NCI-H1417 (cell line): ENCODE measurements at places on chromosomes 7 and 10.
A peak's percentile ranks its signal among the peaks of the same experiment; 100 is the strongest.

- no peak for DNase-seq
These were observed 60.2 kb downstream of the ZNF467 start for GRCh38 chr7:149713061-149713730.

DNA sequence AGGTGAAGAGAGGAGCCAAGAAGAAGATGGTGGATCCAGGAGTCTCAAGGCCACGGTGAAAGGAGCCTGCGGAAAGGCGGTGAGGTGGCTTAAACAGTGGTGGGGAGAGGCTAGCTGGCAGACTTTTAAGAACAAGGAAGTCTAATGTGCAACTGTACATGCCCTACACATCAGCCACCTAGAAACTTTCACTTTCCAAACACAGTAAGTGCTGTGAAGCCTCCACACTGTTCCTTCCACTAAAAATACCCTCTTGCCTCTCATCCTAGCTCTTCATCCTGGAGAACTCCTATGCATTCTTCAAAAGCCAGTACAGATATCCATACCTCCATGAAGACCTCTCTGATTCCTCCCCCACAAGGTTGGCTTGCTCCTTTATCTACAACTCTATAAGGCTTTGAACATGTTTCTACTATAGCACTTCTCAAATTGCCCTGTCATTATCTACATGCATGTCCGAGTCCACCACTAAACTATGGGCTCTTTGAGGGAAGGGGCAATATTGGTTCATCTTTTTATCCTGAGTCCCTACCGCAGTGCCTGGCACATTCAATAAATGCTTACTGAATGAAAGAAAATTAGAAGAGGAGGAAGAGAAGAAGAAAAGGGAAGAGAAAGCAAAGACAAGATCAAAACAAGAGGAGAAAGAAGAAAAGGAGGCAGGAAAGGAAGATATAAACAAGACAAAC lies 54.2 kb downstream of the DNAJC12 start:
- DNase-seq = no peak

DNA sequence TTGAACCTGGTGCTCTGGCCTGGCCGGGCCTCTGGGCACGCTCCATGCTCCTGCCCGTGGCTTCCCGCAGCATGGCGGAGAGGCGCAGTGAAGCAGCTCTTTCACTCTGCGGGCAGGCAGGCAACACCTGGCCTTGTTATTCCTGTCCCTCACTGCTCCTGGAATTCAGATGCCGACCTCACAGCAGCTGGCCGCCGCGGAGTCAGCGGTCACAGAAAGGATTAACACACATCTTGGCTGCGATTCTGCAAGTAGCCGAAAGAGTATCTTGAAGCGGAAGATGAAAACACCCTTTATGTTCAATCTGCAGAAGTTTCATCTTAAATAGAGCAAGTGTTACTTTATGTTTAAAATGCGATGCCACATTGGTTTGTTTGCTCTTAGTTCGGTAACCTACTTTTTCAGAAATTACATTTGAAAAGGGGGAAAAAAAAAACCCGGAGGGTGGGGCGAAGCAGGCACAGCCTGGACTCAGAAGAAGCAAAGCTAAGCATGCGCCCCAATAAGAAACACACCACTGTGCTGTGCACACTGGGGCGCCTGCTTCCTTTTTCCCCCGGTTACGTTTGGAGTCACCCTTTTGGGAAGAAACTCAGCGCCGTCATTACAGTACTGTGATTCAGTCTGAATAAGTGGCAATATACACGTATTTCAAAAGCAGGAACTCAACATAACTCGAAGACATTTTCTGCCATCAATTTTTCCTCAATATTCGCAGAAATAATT lies 42.3 kb downstream of the BRI3 start:
- no peak for DNase-seq

DNA sequence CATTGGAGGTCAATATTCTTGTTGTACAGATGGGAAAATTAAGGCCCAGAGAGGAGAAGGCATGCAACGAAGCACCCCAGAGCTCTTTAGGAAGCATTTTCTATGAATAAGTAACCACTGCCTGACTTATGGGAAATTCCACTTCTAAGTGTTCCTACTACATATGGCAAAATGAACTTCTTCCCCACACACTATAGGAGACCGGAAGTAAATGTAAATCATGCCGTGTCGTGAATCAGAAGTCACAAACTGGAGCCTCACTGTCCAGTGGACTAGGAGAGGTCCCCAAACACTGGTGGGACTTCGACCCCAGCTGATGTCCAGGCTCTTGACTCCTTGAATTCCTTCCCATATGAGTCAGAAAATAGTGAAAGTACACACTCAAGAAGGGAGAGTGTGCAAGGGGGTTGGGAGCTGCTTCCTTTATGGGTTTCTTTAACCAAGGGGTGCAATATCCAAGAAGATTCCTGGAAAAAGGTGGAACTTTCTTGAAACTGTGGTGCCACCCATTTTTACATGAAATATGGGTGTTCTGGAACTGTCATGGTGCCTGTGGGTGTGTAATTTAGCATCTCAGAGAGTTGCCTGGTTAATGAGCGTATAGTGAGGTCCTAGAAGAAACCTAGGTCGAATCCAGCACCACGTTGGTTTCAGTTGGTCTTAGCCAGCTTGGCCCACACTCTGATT lies 6.7 kb downstream of the RASSF4 start:
- no peak for DNase-seq

- DNase-seq = no peak
These were observed 33.4 kb upstream of the COBL start for GRCh38 chr7:51349820-51350545.

GRCh38 chr10:76188216-76188615 lies 756.8 kb downstream of the LRMDA start:
- DNase-seq = no peak

DNA sequence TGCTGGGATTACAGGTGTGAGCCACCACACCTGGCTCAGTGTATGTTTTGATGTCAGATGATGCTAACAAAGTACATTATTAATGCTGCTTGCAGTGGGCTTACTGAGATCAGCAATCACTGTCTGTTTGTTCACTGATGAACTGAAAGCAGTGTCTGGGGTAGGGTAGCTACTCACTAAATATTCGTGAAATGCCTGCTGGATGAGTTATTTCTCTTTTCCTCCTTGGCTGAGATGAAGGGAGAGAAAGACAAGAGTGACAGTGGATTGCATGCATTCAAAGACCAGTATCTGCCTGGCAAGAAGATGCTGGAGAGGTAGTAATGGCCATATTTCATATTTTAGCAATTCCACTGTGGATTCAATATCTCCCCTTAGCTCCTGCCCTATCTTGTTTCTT lies 32.3 kb downstream of the FAM107B start:
- no peak for DNase-seq

GRCh38 chr7:75804004-75804403 lies 9.6 kb downstream of the CCL24 start:
- no peak for DNase-seq

DNA sequence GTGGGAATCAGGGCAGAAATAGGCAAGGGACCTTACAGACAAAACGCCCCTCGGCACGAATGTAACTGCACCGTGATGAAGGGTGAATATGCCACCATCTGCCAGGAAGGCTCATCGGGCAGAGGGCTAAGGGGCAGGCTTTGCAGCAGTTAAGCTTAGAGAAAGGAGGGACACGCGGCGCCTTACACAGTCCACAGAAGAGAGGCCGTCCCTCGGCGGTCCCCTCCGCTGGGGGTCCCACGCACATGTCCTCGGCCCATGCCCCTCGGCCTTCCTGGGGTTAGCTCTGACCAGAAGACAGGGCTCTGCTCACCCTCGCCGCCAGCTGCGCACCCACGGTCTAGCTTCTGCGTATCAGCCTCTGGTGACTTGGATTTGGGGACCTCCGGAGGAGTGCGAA lies 141.1 kb downstream of the DYNC2I1 start:
- DNase-seq = peak; percentile 51

DNA sequence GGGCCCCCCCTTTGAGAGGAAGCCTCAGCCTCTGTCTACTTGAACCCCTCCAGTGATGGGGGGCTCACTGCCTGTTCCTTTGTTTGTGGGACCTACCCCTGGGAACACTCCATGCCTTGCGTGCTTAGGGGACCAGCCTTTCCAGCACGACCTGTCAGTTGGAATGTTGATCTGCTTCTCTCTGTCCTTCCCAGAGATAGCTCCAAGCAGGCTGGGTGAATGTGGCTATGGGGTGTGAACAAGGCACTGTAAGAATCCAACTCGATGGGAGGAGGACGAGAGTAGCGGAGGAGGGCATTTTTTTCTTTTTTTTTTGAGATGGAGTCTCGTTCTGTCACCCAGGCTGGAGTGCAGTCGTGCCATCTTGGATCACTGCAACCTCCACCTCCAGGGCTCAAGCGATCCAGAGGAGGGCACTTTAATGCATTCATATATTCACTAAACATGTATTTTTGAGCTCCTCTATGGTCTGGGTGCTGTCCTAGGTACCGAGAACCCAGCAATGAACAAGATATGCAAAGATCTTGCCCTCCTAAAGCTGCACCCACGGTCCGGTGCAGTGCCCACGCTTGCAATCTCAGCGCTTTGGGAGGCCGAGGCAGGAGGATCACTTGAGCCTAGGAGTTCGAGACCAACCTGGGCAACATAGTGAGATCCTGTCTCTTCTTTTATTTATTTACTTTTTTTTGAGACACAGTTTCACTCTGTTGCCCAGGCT lies 8.5 kb downstream of the CLIP2 start:
- no peak for DNase-seq

GRCh38 chr10:80464557-80465450 lies 10.7 kb downstream of the TSPAN14 start:
- DNase-seq = no peak

- no peak for DNase-seq
These were observed 12.5 kb upstream of the PFKP start for GRCh38 chr10:3054851-3055199.

DNA sequence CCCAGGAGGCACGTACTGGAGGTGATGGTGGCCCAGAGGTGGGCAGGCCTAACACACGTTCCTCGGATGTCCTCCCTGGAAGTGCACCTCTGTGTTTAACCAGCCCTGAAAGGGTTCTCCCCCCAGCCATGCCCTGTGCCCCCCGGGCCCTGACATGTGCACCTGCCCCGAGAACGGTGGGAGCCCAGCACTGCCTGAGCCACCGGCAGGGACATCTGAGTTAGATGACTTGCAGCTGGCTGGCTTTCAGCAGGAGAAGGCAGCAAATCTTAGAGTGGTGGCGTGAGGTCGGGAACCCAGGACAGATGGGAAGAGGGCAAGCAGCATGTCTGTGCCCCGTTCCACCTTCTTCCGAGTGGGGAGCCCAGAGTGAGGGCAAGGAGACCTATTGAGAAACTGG lies 291.8 kb downstream of the TCERG1L start:
- no peak for DNase-seq

GRCh38 chr10:19922236-19922963 lies 106.2 kb downstream of the PLXDC2 start:
- no peak for DNase-seq

GRCh38 chr10:83214136-83214535 lies 925.2 kb upstream of the GHITM start:
- DNase-seq = no peak

GRCh38 chr10:9260690-9261089 lies 1206.2 kb downstream of the GATA3 start:
- no peak for DNase-seq

DNA sequence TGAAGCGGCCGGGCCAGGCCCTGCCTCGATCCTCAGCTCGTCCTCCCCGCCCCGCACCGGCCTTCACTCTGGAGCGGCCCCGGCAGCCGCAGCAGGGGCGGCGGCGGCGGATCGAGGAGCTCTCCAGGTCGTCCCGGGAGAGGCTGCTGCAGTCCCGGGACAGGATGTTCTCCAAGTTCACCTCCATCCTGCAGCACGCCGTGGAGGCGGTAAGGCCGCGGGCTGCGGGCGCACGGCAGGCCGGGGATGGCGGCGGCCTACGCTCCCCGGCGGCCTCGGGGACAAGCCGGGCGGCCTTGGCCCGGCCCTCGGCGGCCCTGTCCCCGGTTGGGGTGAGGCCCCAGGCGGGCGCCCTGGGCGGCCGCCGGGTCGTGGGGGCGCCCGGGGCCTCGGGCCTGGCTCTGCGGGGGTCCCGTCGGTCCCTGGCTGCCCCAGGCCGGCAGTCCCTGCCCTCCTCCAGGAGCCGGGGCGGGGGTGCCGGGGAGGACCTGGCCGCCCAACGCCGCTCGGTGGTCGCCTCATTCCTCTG lies 399 bp downstream of the FHIP2A start:
- DNase-seq = peak; percentile 78

DNA sequence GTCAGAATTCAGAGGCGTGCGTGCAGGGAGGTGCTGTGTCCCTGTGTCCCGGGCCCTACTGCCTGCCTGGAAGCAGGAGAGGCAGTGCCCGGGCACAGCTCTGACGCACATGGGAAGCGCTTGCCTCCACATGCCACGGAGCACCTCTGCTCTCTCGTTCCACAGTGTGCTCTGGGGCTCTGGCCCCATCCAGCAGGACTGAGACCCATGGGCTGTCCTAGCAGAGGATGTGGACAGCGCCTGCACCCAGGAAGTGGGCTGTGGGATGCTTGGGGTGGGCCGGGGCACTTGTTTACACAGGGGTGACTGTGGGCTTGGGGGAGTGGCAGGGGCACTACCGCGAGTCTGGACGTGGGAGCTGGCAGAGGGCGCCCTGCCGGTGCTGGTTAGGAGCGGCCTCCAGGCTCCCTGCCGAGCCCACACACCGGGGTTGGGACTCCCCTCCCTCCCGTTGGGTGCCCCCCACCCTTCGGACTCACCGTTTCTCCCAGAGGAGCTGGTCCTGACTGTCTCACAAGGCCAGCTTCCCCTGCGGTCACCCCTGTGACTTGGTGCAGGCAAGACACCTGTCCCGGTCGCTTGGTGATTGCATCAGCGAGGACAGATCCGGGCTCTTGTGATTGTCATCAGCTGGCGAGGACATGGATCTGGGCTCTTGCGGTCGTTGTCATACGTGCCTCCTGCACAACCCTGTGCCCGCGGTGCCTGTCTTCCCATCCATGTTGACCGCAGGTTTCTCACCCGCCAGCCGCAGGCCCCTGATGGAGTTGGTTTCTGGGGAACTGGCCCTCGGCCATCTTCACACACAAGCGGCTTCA lies 83.1 kb downstream of the NKX6-2 start:
- no peak for DNase-seq

- no peak for DNase-seq
These were observed 11.9 kb downstream of the RAB11FIP2 start for GRCh38 chr10:118034791-118035261.

GRCh38 chr10:61730671-61731070 lies 67.9 kb downstream of the CABCOCO1 start:
- DNase-seq = no peak

GRCh38 chr7:26508917-26509316 lies 217.3 kb downstream of the SNX10 start:
- DNase-seq = peak; percentile 64

- no peak for DNase-seq
These were observed 126.3 kb upstream of the PTN start for GRCh38 chr7:137469858-137470257.

- no peak for DNase-seq
These were observed 130.0 kb upstream of the LANCL2 start for GRCh38 chr7:55235115-55235514.

DNA sequence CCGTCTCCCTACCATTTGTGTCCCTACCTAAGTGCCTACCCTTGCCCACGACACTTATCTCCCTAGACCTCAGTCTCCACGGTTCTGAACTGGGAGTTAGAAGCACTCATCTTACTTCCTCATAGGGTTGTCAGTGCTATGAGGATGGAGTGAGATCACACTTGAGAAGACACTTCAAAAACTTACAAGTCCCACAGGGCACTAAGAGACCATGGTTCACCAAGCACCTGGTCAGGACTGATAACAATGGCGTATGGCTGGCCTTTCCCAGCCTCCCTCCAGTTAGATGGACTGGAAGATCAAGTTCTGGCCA lies 43.2 kb downstream of the KCNMA1 start:
- DNase-seq = no peak
